ENCODE measurements at places on chromosomes 5 and 9. TPM values are rescaled to one million over a fixed set of nuclear protein-coding genes. Genes with fewer than 3 reads are reported as not detected.

Gene PCDHB10
- 5.3 TPM for polyA plus RNA-seq

Gene PRKACG
- not detected for polyA plus RNA-seq

Gene AIF1L
- polyA plus RNA-seq = 21.5 TPM

Gene PDCD1LG2
- 1.5 TPM for polyA plus RNA-seq

Gene DOCK2
- 5.0 TPM for polyA plus RNA-seq

Gene NDST1
- polyA plus RNA-seq = 48.2 TPM

Gene RAB3C
- polyA plus RNA-seq = 0.43 TPM

Gene FGF18
- 14.4 TPM for polyA plus RNA-seq

Gene STOML2
- 66.7 TPM for polyA plus RNA-seq

Gene C9orf153
- polyA plus RNA-seq = 0.22 TPM

Gene PCDHGB5
- polyA plus RNA-seq = 4.1 TPM

DNA sequence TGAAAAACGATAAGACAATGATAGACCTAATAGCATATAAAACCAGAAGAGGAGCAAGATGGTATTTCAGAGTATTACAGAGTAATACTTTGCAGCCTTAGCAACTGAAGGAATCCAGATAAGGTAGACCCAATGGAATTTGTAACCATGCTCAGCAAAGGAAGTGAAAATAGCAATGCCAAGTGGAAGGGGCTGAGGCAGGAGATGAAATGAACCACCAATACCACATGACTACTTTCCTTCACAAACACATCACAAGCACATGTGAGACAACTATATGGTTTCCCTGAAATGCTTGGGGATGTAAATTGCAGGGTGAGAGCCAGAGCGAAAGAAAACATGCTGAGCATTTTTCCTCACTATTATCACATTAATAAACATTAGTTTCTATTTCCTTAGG, 79.8 kb upstream of the MELK start:
- no peak for DNase-seq

DNA sequence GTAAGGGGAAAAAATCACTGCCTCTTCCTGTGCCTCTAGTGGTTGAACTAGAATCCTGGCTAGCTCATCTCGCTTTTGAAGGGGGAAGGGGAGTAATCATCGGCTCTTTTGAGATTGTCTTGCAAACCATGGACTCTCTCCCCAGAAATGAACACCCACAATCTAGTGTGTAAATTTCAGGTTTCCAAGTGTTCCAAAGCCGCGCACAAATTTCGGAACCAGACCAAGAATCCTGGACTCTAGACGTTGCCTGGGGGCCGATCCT, 4.9 kb upstream of the FOXE1 start:
- no peak for DNase-seq

GRCh38 chr9:134356496-134357470, 30.5 kb downstream of the RXRA start:
- no peak for DNase-seq

DNA sequence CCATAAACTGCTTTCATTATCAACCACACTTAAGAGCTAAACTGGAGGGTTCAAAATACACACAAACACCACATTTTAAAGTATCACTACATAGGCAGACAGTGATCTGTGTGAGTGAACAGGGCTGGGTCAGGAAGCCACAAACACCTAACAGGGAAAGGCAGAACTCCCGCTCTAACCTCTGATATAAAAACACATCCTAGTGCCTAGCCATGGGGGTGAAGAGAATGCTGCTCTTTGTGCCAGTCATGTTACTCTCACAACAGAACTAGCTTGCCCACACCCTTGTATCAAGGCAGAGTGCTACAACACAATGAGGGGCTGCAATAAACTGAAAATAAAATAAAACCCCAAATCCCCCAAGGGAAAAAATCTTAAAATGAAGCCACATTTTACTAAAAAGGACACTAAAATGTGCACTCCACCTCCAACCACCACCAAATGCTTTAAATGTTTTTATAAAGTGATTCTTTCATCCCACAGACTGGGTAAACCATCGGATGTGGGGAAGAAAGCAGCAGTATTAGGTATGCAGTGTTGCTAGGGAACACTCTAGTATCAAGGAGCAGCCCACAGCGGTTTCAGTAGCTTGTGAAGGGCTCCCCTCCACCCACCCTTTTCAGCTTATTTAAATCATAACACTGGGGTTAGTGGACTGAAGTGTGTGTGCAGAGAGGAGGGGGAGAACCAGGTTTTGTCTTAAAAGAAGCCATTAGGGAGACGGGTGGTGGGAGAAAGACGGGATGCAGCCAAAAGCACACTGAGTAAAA, 64.5 kb downstream of the TMEM161B start:
- DNase-seq = no peak

- no peak for DNase-seq
These were observed 239.9 kb downstream of the ATPSCKMT start for GRCh38 chr5:10009802-10010201.

GRCh38 chr9:95282332-95282731, 35.2 kb downstream of the FANCC start:
- DNase-seq = no peak

GRCh38 chr5:34410411-34411139, 245.6 kb upstream of the RAI14 start:
- DNase-seq = no peak

DNA sequence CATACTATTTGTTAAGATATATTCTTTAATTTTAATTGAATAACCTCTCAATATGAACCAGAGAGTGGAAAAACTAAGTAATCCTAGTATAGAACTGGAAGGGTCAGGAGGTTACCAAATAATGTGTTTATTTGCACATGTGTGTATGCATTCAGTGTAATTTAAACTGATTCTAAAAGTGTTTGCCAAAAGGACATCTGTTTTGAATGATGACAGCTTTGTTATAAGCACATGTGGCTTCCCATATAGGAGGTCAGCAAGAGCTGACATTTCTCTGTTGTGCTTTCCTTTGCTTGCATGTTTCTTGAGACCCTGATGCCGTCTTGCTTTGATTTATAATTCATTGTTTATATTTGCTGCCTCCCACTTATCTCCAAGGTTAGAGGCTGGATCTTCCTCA, 383.4 kb downstream of the BRINP1 start:
- peak; percentile 51 for DNase-seq

DNA sequence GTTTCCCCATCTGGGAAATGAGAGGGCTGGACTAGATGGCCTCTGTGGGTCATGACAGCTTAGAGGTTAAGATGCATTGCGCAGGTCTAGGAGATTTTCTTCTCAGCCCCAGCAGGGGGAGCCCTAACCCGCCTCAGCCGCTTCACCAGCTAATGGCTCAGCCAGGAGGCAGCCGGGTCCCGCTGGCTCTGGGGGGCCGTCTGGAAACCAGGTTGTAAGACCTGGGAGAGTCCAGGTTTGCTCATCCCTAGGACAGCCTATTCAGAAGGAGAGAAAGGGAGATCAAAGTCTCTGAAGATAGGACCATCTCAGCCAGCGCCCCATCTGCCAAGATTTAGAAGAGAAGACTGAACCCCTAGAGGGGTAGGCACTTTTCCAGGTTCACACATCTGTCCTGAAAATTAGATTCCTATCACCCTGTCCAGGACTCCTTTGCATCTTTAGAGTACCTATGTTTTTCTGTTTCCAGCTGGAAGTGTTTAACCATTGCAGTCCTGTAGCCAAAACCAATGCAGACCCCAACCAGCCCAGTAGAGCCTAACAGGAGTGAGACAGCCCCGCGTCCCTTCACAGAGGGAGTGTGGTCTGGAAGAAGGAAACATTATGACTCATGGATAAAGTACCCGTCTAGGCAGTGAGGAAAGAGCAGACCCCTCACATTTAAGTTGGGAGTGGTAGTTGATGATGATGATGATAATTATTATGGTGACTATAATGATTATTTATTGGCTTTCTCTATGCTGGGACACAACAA, 27.5 kb downstream of the SPARC start:
- peak; percentile 86 for DNase-seq

DNA sequence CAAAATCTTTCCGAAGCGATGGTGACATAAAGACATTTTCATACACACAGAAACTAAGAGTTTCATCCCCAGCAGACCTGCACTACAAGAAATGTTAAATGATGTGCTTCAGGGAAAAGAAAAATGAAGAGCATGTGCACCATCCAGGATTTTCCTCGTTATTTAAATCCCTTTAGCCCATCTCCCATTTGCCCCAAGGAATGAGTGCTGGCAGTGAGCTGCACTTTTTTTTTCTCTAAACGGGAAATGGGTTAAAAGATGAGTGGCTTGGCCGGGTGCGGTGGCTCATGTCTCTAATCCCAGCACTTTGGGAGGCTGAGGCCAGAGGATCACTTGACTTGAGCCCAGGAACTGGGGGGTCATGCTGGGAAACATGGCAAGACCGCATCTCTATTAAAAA, 6.8 kb upstream of the LRRC14B start:
- DNase-seq = no peak

GRCh38 chr5:169778622-169779596, 141.8 kb downstream of the DOCK2 start:
- DNase-seq = no peak

- DNase-seq = no peak
These were observed 133.9 kb downstream of the CTNND2 start for GRCh38 chr5:11770310-11770709.

GRCh38 chr9:111632060-111632459, 926 bp downstream of the DNAJC25 start:
- no peak for DNase-seq

GRCh38 chr5:80177236-80177635, 78.6 kb downstream of the SERINC5 start:
- no peak for DNase-seq

- no peak for DNase-seq
These were observed 43.1 kb downstream of the ADAMTS16 start for GRCh38 chr5:5183189-5183699.

DNA sequence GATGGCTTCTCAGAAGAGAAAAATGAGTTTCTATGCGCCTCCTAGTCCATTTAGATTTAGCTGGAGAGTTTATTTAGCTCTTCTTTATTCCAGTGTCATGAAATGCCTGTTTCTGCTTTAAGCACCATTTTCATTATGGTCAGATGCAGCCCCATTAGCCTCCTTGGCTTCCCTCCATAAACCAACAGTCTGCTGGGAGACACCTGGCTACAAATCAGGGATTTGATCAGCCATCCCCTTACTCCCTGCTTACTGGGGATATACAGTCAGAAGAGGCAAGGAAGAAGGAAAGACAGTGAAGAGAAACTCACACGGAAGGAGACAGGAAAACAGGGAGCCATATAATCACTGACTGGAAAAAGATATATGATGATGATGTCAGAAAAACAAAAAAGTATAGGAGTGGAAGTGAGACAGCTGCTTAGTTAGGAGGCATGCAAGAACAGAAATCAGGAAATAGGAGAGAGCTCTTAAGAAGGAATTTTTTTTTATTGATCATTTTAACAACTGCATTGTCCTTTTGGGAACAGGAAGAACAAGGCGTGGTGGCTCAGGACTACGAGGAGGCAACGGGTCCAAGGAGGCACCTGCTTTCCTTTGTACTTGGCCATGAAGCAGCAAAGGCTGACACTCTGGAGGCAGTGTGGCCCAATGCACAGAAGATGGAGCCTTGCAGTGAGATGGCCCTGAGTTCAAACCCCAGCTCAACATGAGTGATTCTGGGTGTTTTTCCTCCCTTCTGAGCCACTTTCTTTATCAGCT, 56.1 kb downstream of the MED27 start:
- no peak for DNase-seq

DNA sequence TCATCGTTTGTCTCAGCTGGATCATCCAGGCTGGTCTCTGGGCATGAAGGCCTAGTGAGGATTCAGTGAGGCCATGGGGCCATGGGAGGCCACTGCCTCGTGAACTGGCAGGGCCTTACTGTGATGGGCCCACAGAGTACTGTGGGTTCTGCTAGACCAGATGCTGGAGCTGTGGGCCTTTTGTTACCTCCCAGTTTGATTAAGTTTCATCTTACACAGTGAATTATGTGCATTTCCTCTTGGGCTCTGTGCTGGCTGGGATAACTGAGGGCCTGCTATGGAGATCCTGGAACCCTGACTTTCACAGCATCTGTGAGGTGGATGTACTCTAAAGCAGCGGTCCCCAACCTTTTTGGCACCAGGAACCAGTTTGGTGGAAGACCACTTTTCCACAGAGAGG, 19.7 kb upstream of the SLC25A48 start:
- no peak for DNase-seq

Data from hindlimb muscle (tissue), 1 donor.